Kidney epithelial cell (primary cell): ENCODE measurements at places on chromosomes 3 and 15. TPM values are rescaled to one million over a fixed set of nuclear protein-coding genes. Genes with fewer than 3 reads are reported as not detected.
A peak's percentile ranks its signal among the peaks of the same experiment; 100 is the strongest.

ASB14 gene
- not detected in 2 replicates for total RNA-seq

DNA sequence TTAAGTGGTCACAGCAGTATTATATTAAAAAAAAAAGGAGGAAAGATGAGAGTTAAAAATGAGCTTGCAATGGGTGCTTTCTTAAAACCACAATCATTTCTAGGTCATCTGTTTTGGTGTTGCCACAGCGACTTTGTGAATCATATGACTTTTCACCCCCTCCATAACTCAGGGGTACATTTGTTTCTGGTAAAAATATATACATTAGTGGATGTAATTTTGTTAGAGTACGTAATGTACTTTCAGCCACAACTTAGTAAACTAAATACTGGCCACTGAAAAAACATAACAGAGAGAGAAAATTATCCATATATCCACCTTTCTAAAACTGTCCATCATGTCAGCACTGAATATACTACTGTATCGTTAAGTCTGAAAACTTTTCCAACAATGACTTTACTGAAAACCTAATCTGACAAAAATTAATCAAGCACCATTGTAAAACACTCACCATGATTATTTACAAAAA is 3.4 kb downstream of the ANKRD28 start:
- DNase-seq, result no peak

- no peak for DNase-seq
Measured at GRCh38 chr3:127250032-127250431, 37.8 kb downstream of the PRR20G start.

GRCh38 chr3:9180764-9181117 is 68.7 kb downstream of the SRGAP3 start:
- no peak for DNase-seq

CHDH gene
- 2.5 and 3.3 TPM in 2 replicates for total RNA-seq

- DNase-seq, result no peak
Measured at GRCh38 chr3:172540049-172540448, 16.8 kb upstream of the TNFSF10 start.

DNA sequence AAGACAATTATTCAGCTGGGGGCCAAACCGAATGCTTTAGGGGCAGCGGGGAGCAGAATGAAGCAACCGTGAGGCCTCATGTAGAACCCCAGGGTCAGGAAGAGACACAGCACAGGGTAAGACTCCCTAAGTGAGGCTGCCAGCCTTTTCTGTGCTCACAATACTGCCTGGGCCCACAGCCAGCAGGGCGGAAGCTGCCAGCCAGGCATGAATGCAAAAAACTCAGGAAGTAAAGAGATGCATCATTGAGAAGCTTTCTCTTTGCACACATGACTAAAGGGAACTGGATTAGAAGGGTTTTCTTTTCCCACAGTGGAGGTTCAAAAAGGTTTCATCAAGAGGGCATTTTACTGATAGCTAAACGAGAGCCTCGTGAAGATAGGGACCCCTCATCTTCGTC is 33.3 kb downstream of the CA12 start:
- DNase-seq, result no peak

GABRR3 gene
- not detected in 2 replicates for total RNA-seq

DNA sequence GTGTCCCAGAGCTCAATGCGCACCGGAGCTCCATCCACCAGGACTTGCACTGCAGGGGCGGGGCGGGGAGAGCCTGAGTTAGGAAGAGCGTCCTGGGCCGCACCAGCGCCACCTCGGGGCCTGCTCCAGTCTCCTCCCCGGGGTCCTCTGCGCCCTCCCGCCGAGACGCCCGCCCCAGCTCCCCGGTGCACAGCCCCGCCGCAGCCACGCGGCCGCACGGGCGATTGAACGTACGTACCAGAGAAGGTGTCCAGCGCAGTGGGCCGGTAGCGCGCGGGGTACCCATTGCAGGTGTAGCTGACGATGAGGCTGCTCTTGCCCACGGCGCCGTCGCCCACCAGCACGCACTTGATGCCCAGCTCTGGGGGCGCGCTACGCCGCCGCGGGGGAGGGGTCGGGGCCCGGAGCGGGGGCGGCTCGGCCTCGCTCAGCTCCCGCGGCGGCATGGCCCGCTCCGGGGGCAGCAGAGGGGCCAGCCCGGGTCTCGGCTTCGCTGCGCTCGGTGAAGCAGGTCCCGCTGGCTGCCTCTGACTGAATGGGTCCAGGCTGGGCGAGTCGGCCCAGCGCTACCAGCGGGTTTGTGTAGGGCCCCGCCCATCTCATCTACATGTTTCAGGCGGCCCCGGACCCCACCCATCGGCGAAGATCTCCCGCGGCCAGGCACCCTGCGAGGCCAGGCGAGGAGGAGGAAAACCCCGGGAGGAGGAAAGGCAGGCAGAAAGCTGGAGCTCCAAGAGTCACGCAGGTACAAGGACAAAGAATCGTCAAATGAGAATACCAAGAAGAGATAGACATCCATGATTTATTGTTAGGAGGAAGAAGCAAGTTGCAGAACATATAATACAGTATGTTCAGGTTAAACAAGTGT is at the start of gene RHOV:
RHOV (minus strand) TSS at position 541 of the 868 bp plus-strand sequence; CDS start at position 446, 95 bp downstream.
- DNase-seq, result no peak

- DNase-seq, result no peak
Measured at GRCh38 chr15:68559345-68560310, 19.2 kb upstream of the CORO2B start.

- DNase-seq, result no peak
Measured at GRCh38 chr3:65045138-65045537, 357.3 kb upstream of the ADAMTS9 start.

DNA sequence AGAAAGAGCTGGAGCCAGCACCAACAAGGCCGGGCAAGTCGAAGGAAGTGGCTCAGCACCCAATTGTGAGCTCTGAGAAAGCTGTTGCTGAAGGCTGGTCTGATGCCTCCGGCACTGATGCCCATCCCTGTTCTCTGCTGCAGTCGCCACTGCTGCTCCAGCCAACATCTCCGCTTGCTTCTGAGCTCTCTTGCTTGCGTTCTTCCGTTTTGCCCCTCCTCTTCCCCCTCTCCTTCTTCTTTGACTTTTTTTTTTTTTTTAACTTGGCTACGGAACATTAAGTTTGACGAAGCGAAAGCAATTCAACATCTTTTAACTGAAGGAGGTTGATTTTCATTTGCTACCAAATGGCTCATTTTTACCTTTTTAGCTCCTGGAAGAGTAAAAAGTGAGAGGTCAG is 442.9 kb downstream of the MCTP2 start:
- DNase-seq, result peak; percentile 18

DNA sequence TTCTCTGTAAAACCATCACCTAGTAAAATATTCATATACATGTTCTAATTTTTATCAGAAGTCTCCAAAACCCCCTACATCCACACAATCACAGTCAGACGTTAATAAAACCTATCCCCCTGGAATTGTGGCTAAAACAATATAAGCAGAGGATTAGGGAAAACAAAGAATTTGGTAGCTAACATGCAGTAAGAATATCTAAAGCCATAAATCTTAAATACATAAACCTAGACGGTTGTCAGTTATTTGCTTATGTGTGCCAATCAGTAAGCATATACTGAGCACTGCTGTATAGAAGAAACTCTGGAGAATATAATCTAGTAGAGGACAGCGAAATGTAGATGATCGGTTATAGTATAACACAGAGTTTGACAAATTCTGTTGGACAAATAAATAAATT is 232.2 kb downstream of the TBC1D5 start:
- no peak for DNase-seq

TTLL13 gene
- total RNA-seq, result 0.41 TPM in 1 of 2 replicates, not detected in the other

DNA sequence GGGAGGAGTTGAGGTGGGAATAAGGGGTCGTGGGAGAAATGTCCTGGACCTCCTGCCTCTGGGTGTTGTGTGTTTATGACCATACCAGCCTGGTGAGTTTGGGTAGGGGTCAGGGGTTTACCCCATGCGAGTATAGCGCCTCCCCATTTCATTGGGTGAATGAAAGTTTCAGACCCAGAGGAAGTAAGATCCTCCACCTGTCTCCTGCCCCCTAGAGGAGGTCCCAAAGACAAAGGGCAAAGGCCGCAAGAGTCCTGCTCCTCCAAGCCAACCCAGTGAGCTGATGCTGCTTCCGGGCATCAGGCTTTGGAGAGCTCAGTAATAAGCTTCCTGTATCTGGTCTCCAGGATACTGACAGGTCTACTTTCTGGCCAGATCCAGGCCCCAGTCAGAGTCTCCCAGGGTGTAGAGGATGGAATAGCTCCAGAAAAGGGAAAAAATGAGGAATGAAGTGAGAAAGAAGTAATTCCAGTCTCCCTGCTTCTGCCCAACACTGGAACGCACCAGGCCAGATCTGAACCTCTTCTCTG is 6.4 kb upstream of the TBC1D21 start:
- DNase-seq, result no peak

GRCh38 chr3:10954740-10955139 is 37.8 kb upstream of the SLC6A1 start:
- DNase-seq, result no peak

- DNase-seq, result no peak
Measured at GRCh38 chr3:86951322-86951721, 39.6 kb downstream of the VGLL3 start.

- no peak for DNase-seq
Measured at GRCh38 chr3:120420928-120421551, 29.8 kb downstream of the FSTL1 start.

DNA sequence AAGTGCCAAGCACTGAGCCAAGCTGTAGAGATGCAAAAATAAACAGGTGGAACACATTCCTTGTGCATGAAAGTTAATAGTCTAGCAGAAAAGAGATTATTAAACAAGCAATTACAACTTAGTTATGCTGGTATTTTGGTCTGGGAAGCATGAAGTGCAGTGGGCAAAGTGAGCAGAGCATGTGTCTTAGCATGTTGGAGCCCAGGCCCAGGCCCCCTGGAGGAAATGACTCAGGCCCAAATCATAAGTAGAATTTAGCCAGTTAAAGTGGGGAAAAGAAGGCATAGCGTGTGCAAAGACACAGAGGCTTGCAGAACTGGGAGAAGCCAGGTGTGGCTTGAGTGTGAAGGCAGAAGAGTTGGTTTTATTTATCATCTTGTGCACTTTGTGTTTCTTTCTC is 163.8 kb upstream of the ATP11B start:
- no peak for DNase-seq

GOLGA8S gene
- total RNA-seq, result not detected in 2 replicates

DNA sequence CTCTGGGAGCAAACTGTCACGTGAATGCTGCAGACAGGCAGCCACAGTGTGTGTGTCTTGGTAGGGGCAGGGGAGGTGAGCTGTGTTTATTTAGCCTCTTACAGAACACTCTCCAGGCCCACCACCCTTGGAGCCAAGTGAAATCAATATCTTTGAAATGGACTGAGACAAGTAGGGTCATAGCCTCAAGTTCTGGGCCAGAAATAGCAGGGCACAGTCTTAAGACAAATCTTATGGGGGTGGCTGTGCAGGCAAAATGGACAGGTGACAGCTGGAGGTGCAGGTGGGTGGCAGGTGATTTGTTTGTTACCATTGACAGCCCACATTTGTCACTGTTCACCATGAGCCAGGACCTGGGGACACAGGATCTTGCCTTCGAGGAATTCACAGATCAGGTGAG is 93.6 kb upstream of the NMNAT3 start:
- no peak for DNase-seq

KLHL6 gene
- not detected in 2 replicates for total RNA-seq

DNA sequence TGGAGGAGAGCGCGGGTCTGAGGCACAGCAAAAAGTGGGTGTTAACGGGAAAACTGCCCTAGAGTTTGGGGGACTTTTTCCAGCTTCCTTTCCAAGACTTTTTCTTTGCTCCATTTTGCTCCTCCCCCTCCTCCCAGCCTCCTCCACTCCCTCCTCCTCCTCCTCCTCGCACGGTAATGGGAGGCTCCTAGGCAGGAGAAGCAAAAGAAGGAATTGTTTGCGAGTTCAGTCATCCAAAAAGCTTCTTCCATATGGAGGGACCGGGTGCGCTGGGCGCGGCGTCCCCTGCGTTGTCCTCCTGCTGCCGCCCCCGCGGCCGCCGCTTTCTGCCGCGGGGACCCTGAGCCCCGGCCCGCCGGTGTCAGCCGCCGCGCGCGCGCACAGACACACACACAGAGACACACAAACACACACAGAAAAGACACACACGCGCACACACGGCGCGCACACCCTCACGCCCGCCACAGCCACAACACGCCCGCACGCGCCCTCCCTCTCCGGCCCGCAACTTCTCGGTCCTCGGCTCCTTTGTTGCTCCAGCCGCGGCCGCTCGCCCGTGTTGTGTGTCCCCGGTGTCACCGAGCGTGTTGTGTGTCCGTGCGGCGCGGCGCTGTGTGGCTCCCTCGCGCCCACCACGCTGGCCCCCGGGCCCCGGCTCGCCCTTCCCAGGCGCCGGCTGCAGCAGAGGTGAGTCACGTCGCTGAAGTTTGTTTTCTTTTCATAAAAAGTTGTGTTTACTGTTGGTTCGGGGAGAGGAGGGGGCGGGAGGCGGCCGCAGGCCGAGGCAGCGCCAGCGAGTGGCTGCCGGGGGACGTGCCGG is at the start of gene BOC:
BOC (plus strand) TSS at position 228 of the 820 bp plus-strand sequence. CDS start 38,246 bp downstream, outside the sequence.
- no peak for DNase-seq

- no peak for DNase-seq
Measured at GRCh38 chr3:70466096-70466495, 153.7 kb upstream of the MDFIC2 start.

IL20RB gene
- 0.58 and 0.89 TPM in 2 replicates for total RNA-seq

- DNase-seq, result no peak
Measured at GRCh38 chr3:194176274-194176991, 40.5 kb downstream of the HES1 start.

GRCh38 chr3:126551839-126552687 is 6.7 kb downstream of the C3orf22 start:
- DNase-seq, result no peak

- DNase-seq, result no peak
Measured at GRCh38 chr3:128122013-128122412, 1.6 kb downstream of the RUVBL1 start.

- DNase-seq, result no peak
Measured at GRCh38 chr3:117681619-117682018, 972.0 kb downstream of the TUSC7 start.

DNA sequence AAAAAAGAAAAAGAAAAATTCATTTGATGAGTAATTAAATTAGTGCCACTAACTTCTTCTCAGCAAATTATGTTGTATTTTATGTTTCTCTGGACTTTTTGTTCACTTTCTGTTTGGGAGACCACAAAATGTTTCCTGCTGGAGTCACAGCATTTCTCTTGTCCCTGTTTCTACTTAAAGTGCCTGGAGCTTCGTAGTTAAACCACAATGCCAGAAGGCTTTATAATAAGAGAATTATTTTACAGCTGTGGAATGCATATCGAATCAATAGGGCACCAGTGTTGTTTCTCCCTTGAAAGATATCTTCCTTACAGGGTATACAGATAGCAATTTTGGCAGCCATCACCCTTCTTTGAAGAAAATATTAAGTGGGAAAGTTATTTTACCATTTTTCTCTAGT is 3.2 kb downstream of the DTWD1 start:
- no peak for DNase-seq

- DNase-seq, result no peak
Measured at GRCh38 chr15:93209690-93210445, 120.9 kb upstream of the RGMA start.

- DNase-seq, result no peak
Measured at GRCh38 chr3:159989973-159990846, 1.6 kb downstream of the IL12A start.

SAMMSON gene
- total RNA-seq, result not detected in 2 replicates
